Cortex of kidney (tissue), 1 donor: ENCODE measurements at places on chromosomes 6 and 20.

- DNase-seq, result no peak
These were observed 1.9 kb downstream of the CALHM5 start for GRCh38 chr6:116513224-116513875.

- DNase-seq, result no peak
These were observed 140.8 kb upstream of the INSM1 start for GRCh38 chr20:20227013-20227571.

DNA sequence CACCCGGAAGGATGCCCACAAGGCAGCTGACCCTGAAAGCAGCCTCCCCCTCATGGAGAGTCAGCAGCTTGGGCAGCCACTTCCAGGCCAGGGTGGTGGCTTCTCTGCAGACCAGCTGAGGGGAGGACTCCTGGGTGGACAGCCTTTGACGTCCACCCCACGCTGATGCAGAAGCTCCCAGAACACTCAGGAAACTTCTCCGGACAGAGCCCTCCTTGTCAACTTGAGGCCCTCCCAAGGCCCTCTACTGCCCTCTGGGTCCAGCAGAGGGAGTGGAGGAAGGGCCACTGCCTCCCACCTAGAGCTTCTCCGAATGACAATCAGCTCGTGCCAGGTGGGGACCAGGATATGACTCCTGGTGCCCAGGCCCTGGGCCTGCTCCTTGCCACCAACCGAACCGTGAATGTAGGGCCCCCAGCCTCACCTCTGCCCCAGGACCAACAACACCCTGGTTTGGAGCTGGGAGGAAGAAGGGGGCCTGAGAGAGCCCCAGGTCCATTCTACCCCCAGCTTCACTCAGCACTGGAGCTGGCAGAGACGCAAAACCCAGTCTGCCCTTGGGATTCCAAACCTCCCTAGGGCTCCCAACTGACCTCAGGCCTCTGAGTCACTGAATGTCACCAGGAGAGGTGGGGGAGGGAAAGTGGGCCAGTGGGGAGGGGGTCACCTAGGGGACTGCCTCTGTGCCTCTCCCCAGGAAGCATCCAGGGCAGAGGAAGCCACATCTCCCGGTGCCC is 10.9 kb upstream of the SLC22A7 start:
- no peak for DNase-seq

DNA sequence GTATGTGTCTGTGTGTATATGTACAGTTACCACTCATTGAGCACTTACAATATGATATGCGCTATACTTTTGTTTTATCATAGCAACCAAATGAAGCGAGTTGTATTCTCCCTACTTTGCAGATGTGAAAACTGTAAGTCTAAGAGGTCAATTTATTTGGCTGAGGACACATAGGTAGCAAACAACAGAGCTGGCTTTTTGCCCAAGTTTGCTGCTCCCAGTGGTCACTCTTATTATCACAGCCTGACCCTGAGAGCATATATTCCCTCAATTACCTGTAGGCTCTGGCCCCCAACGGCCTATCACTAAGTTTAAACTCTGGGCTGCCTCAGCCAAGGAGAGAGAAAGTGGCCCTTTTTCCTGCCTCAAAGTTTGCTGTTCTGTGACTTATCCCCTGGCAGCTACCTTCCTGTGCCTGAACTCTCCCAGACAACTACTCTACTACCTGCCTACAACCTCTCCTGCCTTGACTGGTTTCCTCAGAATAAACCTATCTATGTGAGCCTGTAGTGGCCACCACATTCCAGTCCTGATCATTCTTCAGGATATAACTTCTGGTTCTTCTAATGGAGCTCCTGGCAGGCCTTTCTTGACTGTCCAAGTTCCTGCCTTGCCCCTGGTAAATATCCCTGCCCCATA is 221.8 kb downstream of the FRK start:
- DNase-seq, result no peak

- DNase-seq, result no peak
These were observed 1.5 kb downstream of the EMILIN3 start for GRCh38 chr20:41364967-41365765.

DNA sequence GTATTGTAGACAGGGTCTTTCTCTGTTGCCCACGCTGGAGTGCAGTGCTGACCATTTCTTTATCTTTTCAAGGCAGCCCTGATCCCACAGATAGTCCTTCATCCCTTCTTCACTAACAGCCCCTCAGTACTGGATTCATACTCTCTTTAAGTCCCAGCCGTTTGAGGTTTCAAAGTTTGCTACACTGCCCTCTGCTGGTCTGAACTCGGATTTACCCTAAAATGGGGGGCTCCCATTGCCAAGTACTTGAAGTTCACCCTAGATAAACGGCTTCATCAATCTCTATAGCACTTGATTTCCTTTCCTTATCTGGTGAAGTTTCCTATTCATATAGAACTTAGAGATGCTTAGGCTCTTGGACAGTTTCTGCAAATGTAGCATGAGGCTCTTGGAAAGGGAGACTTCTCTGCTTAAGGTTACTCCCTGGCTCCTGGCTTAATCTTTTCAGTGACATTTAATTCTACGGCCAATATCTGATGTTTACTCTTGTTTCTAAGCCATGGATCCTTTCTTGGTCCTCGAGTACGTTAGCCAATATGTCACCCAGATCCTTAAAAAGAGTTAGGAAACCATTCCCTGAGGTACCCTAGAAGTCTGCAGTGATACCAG is 21.4 kb upstream of the PREP start:
- no peak for DNase-seq

GRCh38 chr6:108156938-108157233 is 8.9 kb upstream of the NR2E1 start:
- DNase-seq, result no peak

DNA sequence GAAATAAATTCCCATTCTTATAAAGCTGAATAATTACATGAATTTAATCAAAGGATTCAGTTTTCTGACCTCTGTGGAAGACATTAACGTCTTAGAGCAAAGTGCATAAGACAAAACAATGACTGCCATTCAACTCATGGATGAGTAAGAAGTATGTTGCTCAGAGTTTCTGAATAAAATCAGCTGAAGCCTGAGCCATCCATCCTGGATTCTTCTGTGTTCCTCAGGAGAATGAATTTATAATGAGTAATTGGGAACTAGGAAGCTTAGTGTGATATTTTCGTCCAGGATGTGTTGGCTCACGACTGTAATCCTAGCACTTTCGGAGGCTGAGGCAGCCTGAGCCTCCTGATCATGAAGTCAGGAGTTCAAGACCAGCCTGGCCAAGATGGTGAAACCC is 62.8 kb downstream of the PERP start:
- DNase-seq, result no peak

DNA sequence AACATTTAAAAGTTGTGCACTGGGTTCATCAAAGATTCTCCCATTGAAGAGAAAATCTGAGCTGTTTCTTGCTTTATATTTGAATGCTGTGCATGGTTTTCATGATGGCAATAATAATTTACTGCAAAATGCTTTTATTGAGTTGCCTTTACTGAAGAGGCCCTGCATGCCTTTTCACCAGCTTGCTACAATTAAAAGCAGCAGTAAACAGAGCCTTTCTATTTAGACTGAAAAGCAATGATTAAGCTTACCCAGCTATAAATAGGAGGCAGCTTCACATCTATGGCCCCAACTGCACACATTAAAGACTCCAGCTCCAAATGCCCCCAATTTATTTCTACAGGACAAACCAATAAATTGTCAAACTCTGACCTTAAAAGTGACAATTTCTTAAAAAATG is 70.3 kb downstream of the ANKEF1 start:
- DNase-seq, result no peak

- DNase-seq, result no peak
These were observed 110.6 kb upstream of the TRAF3IP2 start for GRCh38 chr6:111716325-111716724.

DNA sequence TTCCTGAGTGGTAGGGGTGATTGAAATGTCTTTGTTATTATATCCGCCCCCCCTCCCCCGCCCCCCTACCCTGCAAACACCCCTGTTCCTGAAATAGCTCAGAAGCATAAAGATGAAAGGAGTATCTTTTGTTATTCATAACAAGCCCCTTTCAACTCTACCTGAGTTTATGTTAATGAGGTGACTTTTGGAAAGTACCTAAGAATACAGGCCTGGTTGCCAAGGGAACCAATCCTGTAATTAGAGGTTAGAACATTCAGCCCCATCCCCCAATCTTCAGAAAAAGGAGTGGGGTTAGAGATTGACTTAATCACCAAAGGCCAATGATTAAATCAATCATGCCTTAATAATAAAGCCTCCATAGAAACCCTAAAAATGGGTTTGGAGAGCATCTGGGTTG is 979.2 kb upstream of the GJE1 start:
- no peak for DNase-seq

DNA sequence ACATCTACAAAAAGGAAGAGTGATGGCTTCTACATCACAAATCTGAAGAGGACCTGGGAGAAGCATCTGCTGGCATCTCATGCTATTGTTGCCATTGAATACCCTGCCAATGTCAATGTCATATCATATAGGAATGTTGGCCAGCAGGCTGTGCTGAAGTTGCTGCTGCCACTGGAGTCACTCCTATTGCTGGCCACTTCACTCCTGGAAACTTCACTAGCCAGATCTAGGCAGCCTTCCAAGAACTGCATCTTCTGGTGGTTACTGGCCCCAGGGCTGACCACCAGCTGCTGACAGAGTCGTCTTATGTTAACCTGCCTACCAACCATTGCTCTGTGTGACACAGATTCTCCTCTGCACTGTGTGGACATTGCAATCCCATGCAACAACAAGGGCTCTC is 111.8 kb downstream of the PERP start:
- no peak for DNase-seq

GRCh38 chr6:152598421-152598820 is 38.7 kb downstream of the SYNE1 start:
- DNase-seq, result no peak

- no peak for DNase-seq
These were observed 6.0 kb downstream of the CEP85L start for GRCh38 chr6:118645395-118645794.

DNA sequence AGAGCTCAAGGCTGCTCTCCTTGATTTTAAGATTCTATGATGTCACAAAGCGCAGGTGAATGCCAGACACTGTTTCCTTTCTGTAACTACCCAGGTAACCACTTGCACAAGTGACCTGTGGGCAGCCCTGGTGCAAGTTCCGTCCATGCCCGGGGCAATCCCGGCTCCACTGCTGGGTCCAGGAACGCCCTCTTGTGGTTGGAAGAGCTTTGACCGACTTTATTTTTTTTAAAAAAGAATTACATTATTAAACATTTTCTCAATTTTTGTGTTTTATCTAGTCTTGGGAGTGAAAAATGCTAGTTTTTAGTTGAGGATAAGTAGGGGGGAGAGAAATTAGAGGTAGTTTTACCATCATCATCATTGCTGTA is 695.2 kb downstream of the QKI start:
- no peak for DNase-seq

DNA sequence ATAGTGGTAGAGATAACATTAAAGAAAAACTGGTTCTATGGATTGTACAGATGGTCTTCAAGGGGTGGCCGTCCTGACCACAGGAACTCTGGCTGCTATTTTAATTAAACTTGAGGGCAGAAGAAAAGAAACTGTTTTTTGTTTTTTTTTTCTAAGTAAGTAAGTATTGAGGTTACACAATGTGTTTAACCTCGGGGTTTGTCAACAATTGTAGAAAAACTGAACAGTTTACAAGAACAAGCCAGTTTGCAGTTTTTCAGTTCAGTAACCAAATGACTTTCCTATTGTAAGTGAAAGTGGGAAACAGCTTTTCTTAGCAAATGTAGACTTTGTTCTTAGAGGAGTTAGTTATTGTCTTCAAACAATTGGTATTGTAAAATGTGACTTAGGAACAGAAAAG is 77.0 kb downstream of the PLCB1 start:
- no peak for DNase-seq

GRCh38 chr6:109483735-109484057 is 677 bp upstream of the ZBTB24 start:
- DNase-seq, result no peak

- no peak for DNase-seq
These were observed 25.1 kb upstream of the GSTA4 start for GRCh38 chr6:53020005-53020744.

DNA sequence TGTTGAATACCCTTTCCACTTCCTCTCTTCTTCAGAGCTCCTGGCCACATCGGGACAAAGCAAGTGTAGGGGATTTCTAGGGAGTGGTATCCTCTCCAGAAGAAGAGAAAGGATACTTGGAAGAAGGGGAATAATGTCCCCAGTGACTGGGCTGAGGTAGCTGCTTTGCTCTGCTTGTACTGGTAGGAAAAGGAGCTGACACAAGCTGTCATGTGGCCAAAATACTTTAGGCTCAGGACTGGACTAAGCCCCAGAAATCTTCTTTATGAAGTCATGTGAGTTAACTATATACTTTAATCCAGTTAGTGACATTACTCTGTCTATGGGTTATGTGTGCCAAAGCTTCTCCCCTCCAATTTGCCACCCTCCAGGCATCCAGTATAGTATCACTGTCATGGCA is 40.5 kb downstream of the AKIRIN2 start:
- DNase-seq, result no peak

DNA sequence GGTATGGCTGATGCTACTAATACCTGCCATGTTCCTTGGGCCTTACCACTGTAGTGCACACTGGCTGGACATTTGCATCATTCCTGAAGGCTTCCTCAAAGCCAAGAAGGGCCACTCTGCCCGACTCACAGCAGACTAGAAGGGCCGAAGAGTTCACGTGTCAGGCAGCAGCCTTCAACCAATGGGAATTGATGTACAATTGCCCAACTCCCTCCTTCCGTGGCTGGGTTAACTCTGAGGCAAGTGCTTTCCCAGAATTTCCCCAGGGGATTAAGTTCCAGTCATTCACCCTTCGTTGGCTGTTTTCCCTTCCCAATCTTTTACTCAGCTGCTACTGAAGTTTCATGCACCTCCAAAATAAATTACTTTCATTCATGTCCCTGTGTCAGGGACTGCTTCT is 29.8 kb downstream of the PSMB9 start:
- DNase-seq, result no peak

GRCh38 chr6:136647363-136647852 is 97.2 kb upstream of the MAP7 start:
- no peak for DNase-seq

DNA sequence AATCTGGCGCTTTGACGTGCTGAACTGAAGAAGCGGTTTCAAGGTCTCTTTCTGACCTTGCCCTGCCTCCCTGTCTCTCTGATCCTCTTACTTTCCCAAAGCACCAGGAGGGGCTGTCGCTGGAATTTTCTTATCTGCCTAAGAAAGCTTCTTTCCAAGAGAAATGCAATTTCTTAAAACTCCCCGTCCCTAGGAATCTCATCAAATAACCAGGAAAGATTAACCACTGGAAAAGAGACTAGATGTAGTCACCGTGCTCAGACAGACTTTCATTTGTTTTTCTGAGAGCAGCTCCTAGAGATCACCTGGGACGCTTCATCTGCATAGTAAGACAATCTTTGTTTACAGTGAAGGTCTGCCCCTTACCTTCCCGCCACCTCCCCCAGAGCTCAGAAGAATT is 38.6 kb downstream of the PDYN start:
- no peak for DNase-seq

DNA sequence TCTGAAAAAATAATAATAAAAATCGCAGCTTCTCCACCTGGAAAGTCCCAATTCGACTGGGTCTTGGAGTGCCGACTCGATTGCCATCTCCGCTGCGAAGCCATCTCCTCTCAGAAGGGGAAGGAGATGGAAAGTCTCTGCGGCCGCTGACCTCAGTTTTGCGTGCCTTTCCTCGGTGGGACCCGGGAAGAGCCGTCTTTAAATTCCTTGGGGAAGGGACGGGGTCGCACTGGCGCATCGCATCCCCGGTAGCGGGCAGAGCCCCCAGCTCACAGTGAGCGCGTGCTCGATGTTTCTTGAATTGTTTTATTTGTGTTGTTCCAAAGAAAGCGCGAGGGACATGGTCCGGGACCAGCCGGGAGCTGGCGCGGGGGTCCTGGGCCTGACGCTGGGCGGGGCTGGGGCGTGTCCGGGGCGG is 270 bp upstream of the TIAM2 start:
- no peak for DNase-seq
